ENCODE measurements at places on chromosomes 16 and 17.

DNA sequence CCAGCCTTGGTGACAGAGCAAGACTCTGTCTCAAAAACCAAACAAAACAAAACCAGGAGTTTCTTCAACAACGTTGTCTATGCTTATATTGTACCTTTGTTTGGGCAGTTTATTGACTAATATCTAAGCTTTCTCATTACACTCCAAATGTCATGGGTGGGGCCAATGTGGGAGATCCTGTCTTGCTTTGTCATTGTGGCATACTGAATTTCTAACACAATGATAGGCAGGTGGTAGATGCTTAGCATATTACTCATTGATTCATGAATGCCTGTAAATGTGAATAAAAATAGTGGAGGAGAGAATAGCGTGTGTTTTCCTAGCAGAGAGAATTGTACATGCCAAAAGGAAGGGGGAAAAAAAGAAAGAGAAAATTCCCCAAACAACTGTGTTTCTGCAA is 802.5 kb upstream of the EEF2KMT start:
- DNase-seq, result no peak

GRCh38 chr16:15642557-15643047 is 352 bp downstream of the MARF1 start:
- peak; percentile 69 for DNase-seq

DNA sequence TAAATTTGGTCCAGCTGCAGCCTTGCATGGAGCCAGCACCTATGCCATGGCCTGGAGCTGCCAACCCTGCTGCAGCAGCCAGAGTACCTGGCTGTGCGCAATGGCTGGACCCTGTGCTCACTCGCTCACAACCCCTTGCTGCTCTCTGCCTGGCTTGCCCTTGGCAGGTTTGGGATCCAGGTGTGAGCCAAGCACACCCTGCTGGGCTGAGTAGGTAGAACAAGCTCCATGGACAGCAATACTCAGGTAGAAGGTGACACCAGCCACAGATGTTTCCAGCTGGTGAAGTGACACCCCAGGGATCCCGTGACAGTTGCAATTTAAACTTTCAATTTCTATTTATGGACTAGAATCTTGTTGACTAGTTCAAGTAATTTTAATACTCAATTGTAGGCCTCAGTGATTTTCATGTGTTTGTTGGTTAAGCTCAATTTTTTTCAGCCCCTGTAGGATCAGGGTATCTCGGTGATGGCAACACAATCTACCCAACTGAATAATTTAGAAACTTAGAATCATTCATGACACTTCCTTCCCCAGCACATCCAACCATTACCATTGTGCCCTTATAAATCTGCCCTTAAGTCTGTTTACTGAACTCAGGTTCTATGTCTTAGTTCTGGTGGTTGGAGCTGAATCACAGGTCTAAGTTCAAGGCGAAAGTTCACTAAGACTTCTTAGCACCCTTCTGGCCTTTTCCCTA is 480.0 kb downstream of the PMP22 start:
- no peak for DNase-seq

- DNase-seq, result no peak
Observed at GRCh38 chr17:33864758-33865229, 390.3 kb upstream of the CCL2 start.

DNA sequence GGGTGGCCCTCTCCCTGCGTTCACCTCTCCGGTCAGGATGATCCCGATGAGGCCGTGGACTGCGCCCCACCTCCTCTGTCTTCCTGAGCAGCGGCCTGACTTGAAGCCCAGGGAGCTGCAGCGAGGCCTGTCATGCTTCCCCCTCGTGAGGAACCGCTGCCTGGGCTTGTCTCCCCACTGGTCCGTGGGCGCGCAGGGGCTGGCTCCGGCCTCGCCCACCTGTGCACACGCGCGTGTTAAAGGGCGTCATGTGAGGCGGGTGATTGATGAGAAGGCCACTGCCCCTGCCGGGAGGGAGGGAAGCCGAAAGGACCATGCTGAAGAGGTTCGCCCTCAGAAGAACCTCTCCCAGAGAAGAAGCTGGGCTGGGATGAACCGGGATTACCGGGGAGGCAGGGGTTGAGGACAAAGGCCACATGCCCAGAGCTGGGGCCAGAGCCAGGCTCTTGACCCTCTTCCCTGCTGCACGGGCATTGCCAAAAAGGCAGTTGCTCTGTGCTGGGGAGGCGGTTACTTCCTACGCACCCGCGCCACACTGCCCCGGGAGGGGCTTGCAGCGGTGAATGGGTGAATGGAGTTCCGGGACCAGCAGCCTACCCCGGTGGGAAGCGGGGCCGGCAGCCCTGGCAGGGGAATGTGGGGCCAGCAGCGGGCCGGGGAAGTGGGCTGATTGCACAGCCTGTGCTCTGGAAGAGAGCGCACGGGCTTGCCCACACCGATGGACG is 85.9 kb upstream of the GSE1 start:
- no peak for DNase-seq

DNA sequence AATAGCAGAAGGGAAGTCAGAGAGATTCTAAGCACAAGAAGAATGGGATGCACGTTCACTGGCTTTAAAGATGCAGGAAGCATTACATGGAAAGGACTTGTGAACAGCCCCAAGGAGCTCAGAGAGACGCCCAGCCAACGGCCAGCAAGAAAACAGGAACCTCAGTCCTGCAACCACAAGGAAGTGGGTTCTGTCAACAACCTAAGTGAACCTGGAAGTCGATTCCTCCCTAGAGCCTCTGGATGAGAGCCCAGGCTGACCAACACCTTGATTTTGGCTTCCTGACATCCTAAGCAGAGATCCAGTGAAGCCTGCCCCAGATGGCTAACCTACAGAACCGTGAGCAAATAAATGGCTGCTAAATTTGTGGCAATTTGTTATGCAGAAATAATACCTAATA is 24.5 kb downstream of the GPR142 start:
- DNase-seq, result no peak

GRCh38 chr16:7914748-7915147 is 582.1 kb downstream of the RBFOX1 start:
- no peak for DNase-seq

- no peak for DNase-seq
Observed at GRCh38 chr17:58341861-58342475, 10.0 kb downstream of the SUPT4H1 start.

DNA sequence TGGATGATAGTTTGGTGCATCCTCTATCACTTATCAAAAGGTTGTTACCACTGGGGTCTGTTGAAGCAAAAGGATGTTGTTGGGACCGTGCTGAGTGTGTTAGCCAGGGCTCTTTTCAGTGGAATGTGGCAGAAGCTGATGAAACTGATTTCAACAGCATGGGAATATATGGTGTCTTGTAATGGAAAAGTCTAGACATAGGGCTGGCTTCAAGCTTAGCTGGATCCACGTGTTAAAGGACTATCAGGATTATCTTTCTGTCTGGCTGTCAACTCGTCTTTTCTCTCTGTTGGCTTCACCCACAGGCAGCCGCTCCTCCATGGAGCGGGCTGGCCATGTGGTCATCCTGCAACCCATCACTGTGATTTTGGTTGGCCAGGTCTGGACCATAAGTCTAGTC is 8.7 kb downstream of the SNX29 start:
- DNase-seq, result no peak

GRCh38 chr16:56198755-56199114 is 7.4 kb downstream of the GNAO1 start:
- DNase-seq, result no peak

GRCh38 chr17:1976683-1977064 is 48.5 kb downstream of the RTN4RL1 start:
- DNase-seq, result no peak

DNA sequence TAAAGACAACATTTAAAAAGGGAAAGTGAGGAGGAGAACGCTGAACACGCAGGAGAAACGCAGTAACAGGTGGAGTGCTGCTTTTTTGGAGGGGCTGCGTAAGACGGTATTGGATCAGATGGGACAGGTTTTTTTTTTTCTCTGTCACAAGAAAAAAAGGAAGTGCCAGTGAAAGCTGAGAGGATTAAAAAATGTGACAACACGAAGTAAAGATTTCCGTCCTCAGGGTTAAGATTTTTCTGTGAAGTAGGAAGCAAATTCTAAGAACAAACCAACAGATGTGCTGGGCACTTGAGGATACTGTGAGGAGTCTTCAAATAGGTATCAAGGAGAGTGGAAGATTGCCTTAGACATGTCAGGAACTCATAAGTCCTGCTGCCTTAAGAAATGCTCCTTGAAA is 5.8 kb upstream of the ABCA9 start:
- no peak for DNase-seq

DNA sequence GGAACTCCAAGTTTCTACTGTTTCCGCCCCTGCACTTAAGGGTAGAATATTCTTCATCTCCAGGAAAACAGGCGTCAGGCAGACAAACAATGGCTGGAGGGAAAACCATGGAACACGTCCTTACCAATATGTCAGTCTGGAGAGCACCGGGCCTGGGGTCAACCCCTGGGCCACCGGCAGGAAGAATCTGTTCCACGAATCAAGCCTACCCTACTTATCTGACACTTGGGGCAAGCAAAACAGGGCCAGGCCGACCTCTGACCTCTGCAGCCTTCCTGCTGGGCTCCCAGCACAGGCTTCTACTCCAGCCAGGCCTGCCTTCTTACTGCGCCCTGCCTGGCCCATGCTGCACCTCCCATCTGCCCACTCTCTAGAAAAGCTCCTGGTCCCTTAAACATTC is 10.1 kb downstream of the VAC14 start:
- no peak for DNase-seq

DNA sequence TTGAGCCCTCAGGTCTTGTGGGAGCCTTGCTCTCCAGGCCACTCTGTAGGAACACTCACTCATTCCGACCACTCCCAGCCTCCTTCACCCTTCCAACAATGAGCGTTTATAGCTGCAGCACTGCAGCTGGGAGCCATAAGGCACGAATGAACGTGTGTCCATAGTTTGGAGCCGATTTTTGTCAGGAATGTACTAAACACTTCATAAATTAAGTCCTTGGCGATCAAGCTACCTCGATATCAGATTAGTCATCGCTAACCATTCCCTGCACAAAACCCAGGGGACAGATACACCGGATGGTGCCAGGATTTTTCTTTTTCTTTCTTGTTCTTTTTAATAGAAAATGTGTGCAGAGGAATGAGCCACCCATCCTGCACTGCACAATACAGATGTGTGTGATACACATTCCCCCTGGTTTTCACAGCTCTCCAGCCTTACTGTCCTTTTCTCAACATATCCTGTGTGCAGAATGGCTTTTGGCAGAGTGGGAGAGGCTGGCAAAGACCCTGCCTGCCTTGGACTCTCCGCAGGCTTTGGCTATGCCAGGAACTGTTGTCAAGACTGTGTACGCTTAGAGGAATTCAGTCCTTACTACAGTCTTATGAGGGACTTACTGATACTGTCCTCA is 68.4 kb upstream of the ELAC2 start:
- no peak for DNase-seq

GRCh38 chr16:76780556-76780955 is 410.4 kb upstream of the MON1B start:
- no peak for DNase-seq

DNA sequence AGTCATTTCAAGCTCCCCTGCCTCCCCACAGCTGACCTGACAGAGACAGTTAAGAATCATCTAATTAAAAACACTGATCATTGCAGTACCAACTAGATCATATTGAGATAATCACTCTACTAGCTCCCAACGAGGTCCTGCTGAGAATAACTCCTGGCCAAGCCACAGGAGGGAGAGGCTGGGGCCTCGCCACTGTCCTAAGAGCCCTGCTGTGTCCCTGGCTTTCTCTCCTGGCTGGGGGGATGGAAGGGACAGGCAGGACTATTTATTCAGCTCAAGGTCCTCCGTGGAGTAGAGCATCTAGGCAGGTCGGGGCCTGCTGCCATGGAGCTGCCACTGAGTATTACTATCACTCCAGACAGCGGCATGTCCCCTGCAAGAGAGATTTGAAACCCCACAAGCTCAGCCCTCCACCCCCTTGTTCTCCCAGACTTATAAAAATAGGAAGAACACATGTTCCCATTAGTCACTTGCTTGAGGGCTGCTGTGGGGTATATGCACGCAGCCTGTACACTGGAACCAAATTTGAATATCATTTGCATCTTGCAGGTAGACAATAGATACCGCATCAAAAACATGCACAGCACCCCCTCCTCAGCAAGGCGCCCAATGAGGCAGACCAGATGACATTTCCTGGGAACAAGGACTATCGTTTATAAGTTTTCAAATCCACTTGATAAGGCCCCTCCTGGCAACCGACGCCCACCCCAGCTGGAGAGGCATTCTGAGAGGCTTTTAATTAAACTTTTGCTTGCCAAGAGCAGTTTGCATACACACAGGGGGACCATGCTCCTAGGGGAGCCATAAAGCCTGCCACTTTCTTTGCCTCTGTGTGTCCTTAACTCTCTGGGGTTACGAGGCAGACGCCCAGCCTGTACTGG is 385.2 kb upstream of the ZFHX3 start:
- DNase-seq, result no peak

DNA sequence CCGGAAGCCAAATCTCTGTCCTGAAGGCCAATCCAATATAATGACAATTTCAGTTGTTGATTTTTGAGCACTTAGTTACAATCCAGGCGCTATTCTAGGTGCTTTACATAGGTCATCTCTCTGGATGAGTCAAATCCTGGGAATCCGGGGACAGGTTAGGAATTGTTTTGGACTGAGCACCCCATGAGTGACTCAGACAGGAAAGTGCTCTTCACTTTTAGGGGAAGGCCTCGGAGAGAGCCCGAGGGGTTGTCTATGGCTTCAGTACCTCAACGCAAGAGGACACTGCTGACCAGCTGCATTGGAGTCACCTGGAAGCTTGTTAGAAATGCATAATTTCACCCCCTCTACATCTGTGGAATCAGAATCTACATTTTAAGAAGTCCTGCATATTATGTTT is 108.8 kb downstream of the IRX5 start:
- no peak for DNase-seq

DNA sequence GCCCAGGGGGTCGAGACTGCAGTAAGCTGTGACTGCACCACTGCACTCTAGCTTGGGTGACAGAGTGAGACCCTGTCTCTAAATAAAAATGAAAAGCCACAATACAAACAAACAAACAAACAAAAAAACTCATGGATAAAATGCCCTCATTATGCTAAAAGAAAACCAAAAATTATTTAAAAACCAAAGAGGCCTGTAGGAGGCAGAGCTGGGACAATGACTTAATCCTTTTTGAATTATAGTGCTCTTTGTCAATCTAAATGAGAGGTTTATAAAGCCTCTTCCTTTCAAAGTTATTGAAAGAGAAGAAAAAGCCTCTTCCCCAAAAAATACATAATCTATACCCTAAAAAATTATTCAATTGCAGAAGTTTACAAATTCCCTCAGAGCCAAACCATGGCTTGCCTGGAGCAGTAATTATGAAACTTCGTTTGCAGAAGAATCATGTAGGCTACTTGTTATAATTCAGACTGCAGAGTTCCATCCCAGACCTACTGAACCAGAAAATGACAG is 18.5 kb downstream of the CRLF3 start:
- no peak for DNase-seq

- DNase-seq, result no peak
Observed at GRCh38 chr16:27377666-27378485, 24.1 kb upstream of the IL21R start.

DNA sequence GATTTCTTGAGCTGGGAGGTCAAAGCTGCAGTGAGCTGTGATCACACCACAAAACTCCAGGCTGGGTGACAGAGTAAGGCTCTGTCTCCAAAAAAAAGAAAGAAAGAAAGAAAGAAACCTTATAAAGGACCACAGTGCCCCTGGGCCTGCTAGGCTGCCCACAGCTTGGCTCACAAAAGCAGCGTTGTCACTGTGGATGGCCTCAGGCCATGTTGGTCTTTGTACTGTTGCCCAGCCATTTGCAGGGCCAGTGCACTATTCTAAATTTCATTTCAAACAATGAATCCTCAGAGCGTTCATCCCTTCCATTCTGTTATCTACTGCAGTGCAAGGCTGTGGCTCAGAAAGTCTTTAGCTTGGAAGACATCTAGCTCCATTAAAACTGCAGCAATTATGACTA is 208.4 kb downstream of the SLC39A11 start:
- DNase-seq, result no peak

GRCh38 chr17:40493697-40494096 is 7.7 kb downstream of the TNS4 start:
- DNase-seq, result no peak
